ENCODE measurements at places on chromosomes 5 and 9.

DNA sequence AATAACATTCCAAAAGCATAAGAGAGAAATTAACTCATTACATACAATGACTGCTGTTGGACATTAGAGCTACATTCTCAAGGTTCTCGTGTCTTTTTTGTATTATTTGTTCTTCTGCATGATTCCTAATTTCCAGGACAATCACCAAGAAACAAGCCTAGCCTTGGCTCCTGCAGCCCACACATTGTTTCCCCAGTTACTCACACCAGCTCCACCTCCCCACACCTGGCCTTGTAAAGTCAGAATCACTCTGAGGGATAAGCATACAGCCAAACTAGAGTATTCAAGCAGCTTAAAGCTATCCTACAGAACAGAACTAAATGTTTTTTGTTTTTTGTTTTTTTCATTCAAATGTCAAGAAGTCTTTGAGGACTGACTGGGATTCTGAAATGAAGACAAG, 189.2 kb downstream of the HINT1 start:
- DNase-seq, result no peak

- peak; percentile 43 for DNase-seq
Observed at GRCh38 chr5:154356020-154356655, 89.7 kb upstream of the SAP30L start.

- DNase-seq, result no peak
Observed at GRCh38 chr9:127746959-127747569, 12.0 kb upstream of the TOR2A start.

- peak; percentile 22 for DNase-seq
Observed at GRCh38 chr5:147187099-147187540, 47.7 kb upstream of the STK32A start.

GRCh38 chr5:6322163-6322713, 56.1 kb downstream of the MED10 start:
- no peak for DNase-seq

DNA sequence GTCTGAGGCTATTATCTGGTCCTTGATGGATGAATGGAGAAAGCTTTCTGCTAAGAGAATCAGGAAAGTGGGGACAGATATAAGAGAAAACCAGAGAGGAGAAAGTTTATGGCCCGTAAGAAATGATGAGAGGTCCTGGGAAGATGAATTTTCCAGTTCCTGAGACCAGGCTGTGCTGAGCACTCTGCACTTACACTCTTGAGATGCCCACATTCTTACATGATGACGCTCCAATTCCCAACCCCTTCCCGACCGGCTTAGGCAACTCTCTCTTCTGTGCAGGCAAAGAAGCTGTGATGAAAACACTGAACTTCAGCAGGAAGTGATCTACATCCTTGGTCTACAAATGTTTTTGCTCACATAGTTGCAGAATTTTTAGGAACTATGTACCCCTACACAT, 417.0 kb downstream of the ARHGEF28 start:
- DNase-seq, result no peak

DNA sequence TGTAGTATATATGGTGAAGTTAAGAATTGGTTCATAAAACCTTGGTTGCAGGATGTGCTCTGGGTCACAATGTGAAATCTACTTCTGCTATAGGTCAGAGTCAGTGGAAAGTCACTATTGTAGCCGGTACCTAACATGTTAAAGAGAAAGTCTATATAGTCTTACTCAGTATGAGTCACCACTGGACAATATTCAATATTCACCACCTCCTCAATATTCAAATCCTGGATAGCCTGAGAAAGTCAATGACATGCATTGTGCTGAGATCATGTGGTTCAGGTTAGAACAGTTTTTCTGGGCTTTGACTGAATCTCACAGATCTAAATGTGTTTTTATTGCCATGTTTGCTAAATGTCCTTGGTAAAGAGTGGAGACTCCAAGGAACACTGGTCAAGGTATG, 108.8 kb downstream of the HMHB1 start:
- DNase-seq, result no peak

- DNase-seq, result no peak
Observed at GRCh38 chr9:89427621-89428221, 70.2 kb downstream of the SEMA4D start.

DNA sequence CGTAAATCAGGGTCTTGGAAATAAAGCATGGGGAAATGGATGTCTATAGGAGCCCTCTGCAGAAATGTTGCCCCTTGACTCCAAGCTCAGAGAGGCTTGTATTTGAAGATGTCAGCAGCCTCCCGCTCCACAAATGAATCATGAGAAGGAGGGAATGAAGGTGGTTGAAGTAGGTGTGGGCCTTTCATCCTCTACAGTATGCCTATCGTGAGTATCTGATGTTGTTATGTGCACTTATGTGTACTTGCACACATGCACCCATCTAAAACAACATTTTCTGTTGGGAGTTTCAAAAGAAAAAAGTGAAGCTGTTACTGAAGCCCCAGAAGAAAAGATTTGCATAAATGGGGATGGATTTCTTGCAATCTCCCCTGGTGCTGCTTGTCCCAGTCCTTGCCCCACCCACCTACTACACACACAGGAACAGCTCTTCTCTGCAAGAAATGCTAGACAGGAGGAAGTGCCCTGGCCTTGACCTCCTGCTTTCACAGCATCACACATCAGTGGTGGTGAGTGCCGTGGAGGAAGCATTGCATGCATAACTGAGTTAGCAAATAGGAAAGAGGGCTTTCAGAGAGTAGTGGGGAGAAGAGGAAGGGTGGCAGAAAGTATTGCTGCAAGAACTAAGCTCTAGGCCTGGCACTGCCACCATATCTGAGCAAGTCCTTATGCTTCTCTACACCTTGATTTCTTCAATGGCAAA, 156.1 kb downstream of the SNX18 start:
- no peak for DNase-seq

Data from NCI-H1092 treated with DMSO at 0.1 percent for 48 hours (cell line).